Muscle of leg (tissue), 16 donors: ENCODE measurements at places on chromosomes 3 and 15. TPM values are rescaled to one million over a fixed set of nuclear protein-coding genes. Genes with fewer than 3 reads are reported as not detected.

- DNase-seq: no peak
These were observed 31.0 kb downstream of the IQCB1 start for GRCh38 chr3:121803771-121804320.

GRCh38 chr3:54818942-54819341 lies 108.9 kb downstream of the LRTM1 start:
- DNase-seq: no peak

Gene CHL1
- 4.6 TPM for polyA plus RNA-seq

- no peak for DNase-seq
These were observed 118.9 kb upstream of the IGSF10 start for GRCh38 chr3:151579571-151580270.

DNA sequence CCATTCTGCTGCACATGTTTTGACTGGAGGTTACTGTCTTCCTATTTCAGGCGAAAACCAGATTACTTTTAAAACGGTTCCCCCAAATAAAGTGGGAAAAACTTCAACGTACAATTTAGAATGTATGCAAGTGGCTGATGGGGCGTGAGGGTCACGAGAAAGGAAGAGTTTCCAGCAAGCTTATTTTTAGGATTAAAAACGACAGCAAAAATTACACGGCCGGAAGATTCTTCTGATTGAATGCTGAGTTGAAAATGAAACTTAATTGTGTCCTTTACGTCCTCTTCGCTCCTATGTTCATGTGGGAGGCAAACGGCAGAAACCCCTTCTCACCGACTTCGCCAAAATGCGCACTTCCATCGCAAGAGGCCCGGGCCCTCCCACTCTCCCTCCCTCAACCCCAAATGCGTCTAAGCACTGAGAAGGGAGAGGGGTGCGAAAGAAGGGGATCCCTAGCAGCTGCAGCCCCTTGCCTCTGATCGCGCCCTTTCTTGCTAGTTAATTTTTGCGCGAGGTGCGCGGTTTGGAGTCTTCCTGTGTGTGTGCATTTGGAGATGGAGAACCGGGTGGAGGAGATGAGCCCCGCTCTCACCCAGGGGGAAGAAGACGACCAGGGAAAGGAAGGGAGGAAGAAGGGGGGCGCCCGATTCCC lies 656 bp downstream of the CD47 start:
- peak; percentile 71 for DNase-seq
